ENCODE measurements at places on chromosomes 11 and 22. TPM values are rescaled to one million over a fixed set of nuclear protein-coding genes. Genes with fewer than 3 reads are reported as not detected.

CLMP gene
- 12.3 TPM for total RNA-seq

DTX4 gene
- 0.21 TPM for total RNA-seq

KRTAP5-8 gene
- total RNA-seq: not detected

BACE1 gene
- 9.3 TPM for total RNA-seq

Data from pulmonary artery endothelial cell (primary cell).